ENCODE measurements at places on chromosomes 4 and X. TPM values are rescaled to one million over a fixed set of nuclear protein-coding genes. Genes with fewer than 3 reads are reported as not detected.

DNA sequence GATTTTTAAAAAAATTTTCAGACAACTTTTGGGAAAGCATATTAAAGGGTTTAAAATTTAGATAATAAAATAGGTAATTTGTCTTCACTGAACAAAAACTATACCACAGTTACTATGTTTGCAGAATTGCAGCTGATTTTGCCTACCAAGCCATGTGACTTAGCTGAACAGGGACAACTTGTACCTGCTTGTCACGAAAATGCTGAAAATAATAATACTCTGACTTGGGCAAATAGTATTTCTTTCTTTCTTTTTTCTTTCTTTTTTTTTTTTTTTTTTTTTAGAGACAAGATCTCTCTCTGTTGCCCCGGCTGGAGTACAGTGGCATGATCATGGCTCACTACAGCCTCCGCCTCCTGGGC, 225.2 kb upstream of the PPP1R2C start:
- DNase-seq: no peak

- no peak for DNase-seq
These were observed 77.4 kb downstream of the MGST2 start for GRCh38 chr4:139743027-139743426.

- no peak for DNase-seq
These were observed 136.5 kb upstream of the AADAT start for GRCh38 chr4:170226288-170226687.

DNA sequence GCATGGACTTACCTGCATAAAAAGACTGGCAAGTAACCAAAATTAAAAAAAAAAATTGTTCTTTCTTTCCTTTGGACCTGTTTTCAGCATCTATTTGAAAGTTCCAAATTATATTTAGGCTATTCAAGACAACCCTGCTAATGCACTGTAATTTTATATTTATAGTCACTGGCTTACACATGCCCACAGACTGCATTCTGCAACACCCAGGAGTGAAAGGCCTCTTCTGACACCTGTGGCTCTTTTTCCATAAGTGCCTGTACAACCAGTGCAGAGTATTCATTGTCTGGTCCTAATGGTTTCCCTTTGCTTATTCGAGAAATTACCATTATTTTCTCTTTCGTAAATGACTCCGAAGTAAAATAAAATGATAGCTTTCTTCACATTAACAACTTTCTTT, 143.3 kb downstream of the RNF150 start:
- no peak for DNase-seq

GRCh38 chr4:52750819-52751486, at the start of gene ERVMER34-1:
Gene ERVMER34-1, minus strand, starts transcription at chr4:52751425. Its CDS starts 5,905 bp downstream, at chr4:52745520.
- peak; percentile 32 for DNase-seq

GRCh38 chr4:106421441-106422296, 53.1 kb upstream of the GIMD1 start:
- no peak for DNase-seq

MAGEA2B gene
- total RNA-seq: not detected

TLR6 gene
- 3.6 TPM for total RNA-seq

CD38 gene
- total RNA-seq: 20.0 TPM

All from activated naive CD4-positive, alpha-beta T cell treated with anti-CD3 and anti-CD28 coated beads for 36 hours (primary cell).